ENCODE measurements at places on chromosomes 2 and 18.

DNA sequence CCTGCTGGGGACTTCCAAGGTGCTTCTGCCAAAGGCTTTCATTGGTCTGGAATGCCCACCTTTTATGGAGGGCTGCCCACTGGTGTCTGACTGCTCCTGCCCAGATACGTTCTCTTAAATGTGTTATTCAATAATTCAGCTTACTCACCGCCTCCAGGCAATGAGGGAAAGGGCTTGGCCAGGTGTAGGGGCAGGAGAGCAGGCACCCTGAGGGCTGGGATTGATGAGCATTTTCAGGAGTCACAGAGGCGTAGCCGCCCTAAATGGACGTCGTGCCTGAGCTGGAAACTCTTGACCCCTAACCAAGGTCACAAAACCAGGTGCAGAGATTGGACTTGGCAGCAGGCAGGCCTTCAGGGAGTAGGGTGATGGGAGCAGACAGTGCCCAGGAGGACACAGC is 26.8 kb downstream of the MAL start:
- DNase-seq = no peak

GRCh38 chr2:80473796-80474195 is 169.2 kb upstream of the LRRTM1 start:
- no peak for DNase-seq

GRCh38 chr2:42510608-42511243 is 16.9 kb upstream of the KCNG3 start:
- no peak for DNase-seq

- no peak for DNase-seq
Measured at GRCh38 chr2:56199492-56199891, 15.7 kb downstream of the CCDC85A start.

- no peak for DNase-seq
Measured at GRCh38 chr2:231272991-231273390, 74.6 kb downstream of the ARMC9 start.

GRCh38 chr2:60469536-60470317 is 83.7 kb downstream of the BCL11A start:
- DNase-seq = no peak

- DNase-seq = no peak
Measured at GRCh38 chr2:208945719-208946256, 478.1 kb upstream of the MAP2 start.

GRCh38 chr2:176636401-176636800 is 367.2 kb downstream of the MTX2 start:
- no peak for DNase-seq

GRCh38 chr2:67836866-67837265 is 225.9 kb downstream of the C1D start:
- DNase-seq = no peak

- no peak for DNase-seq
Measured at GRCh38 chr18:43314941-43315340, 37.7 kb upstream of the SYT4 start.
